ENCODE measurements at places on chromosomes 6 and 20.

GRCh38 chr6:63663147-63663955 lies 27.7 kb downstream of the PHF3 start:
- DNase-seq = no peak

GRCh38 chr20:33811776-33812151 lies 616 bp downstream of the CHMP4B start:
- no peak for DNase-seq

GRCh38 chr6:25670208-25670607 lies 18.2 kb downstream of the SCGN start:
- no peak for DNase-seq

- no peak for DNase-seq
Measured at GRCh38 chr20:51747182-51747911, 20.8 kb downstream of the ATP9A start.

GRCh38 chr6:17001188-17001587 lies 100.7 kb upstream of the STMND1 start:
- no peak for DNase-seq

DNA sequence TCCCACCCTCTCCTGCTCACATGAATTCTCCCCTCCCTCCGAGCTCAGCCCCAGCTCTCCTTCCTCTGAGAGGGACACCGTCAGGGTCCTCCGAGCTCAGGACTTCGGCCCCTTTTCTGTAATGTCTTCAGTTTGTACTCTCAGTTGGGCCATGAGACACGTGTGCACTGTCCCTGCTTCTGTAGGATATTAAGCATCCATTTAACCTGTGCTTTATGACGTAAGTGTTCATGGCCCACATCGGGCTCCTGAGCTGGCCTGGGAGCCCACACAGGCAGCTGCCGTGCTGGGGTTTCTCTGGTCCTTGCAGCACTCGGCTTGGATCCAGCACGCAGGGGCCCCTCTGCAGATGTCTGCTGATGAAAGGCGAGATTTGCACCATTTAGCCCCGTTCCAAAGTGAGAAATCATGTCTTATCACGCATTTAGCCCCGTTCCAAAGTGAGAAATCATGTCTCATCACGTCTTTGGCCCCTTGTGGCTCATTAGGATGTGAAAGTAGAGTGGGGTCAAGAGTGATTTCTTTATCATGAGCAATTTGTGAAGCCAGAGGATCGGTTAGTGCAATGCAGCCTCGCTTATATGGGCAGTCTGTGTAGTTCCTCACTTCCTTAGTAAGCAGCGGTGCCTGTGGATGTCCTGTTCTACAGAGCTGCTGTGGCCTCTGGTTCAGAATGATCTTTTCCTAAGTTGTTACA lies 25.3 kb downstream of the DUSP22 start:
- DNase-seq = no peak

GRCh38 chr6:128519931-128520435 lies 416 bp downstream of the PTPRK start:
- no peak for DNase-seq

DNA sequence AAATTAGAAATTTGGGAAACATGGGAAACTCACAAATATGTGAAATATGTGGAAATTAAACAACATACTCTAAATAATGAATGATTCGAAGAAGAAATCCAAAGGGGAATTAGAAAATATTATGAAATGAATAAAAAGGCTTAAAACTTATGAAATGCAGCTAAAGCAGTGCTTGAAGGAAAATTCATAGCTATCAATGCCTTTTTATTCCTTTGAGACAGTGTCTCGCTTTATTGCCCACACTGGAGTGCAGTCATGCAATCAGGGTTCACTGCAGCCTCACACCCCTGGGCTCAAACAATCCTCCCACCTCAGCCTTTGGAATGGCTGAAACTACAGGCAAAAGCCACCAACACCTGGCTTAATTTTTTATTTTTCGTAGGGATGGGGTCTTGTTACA lies 7.9 kb upstream of the TGIF2 start:
- no peak for DNase-seq

- no peak for DNase-seq
Measured at GRCh38 chr6:47934023-47934422, 152.2 kb downstream of the OPN5 start.

- no peak for DNase-seq
Measured at GRCh38 chr6:144660561-144661115, 375.5 kb downstream of the UTRN start.

GRCh38 chr20:32792731-32793458 lies 26.9 kb upstream of the MAPRE1 start:
- DNase-seq = no peak

- DNase-seq = no peak
Measured at GRCh38 chr20:62511915-62512610, 36.3 kb upstream of the GATA5 start.

GRCh38 chr20:40280616-40281015 lies 408.4 kb downstream of the MAFB start:
- DNase-seq = no peak

GRCh38 chr20:38170826-38171674 lies 6.0 kb upstream of the TGM2 start:
- no peak for DNase-seq

- no peak for DNase-seq
Measured at GRCh38 chr6:89357390-89357789, 4.9 kb upstream of the UBE2J1 start.

DNA sequence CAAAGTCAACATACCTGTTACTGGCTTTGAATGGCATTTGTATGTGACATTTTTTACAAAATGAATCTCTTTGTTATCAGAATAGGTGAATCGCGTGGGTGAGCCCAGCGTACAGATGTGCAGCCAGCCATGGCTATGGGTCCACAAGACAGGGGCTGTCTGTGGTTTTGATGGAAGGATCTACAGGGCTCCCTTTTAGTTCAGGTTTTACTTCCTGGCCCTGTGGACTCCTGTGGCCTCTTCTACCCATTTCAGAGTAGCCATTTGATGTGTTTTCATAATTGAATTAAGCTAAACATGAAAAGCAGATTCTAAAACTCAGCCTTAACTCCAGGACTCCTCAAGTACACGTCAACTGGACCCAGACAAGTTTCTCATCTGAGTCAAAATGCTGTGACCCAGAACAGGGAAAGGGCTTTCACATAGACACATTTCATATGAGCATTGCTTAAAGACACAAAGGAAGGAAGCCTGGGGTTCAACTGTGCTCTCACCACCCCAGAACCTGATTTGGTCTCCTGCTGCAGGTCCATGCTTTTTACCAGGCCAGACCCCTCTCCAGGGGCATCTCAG lies 105.3 kb upstream of the NAA20 start:
- no peak for DNase-seq

- no peak for DNase-seq
Measured at GRCh38 chr6:163626073-163626867, 211.8 kb downstream of the QKI start.

DNA sequence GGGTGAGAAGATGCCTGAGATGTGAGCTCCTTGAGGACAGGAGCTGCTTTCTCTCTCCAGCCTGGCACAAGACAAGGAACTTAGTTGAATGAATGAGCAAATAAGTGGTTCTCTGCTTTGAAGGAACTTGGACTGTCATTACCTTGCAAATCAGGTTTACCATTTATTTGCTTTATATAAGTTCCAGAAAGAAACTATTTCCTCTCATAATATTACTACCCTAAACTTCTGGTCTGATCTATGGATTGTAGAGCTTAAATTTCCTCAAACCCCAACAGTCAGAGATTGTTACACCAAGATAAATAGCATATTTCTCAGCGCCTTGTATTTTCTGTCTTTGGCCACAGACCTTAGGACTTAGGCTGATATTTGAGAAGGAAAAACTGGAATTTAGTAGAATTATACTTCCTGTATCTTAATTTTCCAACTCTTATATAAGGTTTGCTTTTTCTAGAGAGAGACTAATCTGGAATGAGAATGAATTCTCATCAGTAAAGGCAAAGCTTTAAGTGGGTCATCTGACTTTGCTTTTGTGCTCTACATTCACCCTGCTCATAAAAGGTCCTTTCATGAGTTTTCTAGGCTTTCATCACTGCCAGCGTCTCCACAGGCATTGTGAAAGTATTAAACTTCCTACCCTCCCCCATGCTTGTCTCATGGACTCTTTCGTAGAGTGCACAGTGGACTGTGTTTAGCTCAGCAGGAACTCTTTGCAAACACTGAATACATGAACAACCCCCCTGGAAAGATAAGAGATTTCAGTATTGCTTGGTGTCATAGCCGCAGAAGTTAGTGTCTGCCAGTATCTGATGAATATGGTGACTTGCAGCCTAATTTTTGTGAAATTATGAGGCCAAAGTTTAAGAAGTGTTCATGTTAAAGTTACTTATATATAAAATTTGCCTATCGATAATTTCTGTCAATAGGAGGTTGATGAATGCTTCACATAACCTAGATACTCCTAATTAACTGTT lies 74.0 kb downstream of the PTPRA start:
- no peak for DNase-seq

GRCh38 chr6:127221201-127221600 lies 45.5 kb upstream of the RNF146 start:
- DNase-seq = no peak

DNA sequence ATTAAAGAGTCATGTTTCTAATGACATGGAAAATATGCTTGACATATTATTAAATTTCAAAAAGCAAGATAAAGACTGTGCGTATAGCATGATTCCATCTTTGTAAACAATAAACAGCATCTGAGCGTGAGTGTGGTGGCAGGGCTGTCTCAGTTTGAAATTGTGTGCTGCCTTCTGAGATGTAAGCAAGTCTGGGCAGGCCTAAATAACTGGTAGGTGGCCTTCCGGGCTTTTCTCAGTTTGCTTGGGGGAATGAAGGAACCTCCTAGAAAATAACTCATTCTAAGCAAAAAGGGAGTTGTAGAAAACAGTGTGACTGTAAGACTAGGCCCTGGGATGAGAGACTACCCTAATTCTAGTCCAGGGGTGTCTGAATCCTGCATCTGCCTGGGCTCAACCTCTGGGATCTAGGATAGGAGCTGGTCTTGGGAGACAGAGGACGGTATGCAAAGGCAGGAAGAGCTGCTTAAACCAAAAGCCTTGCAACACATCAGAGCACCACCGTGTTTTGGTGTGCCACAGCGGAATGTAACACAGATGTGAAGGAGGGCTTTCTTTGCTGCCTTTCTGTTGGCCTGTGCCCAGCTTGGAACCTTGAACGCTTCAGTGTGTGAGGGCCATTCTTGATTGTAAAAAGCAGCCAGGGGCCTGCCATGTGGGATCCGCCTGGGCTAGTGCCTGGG lies 63.5 kb upstream of the L3MBTL3 start:
- DNase-seq = no peak

- DNase-seq = no peak
Measured at GRCh38 chr20:63117661-63118302, 98.1 kb downstream of the YTHDF1 start.

DNA sequence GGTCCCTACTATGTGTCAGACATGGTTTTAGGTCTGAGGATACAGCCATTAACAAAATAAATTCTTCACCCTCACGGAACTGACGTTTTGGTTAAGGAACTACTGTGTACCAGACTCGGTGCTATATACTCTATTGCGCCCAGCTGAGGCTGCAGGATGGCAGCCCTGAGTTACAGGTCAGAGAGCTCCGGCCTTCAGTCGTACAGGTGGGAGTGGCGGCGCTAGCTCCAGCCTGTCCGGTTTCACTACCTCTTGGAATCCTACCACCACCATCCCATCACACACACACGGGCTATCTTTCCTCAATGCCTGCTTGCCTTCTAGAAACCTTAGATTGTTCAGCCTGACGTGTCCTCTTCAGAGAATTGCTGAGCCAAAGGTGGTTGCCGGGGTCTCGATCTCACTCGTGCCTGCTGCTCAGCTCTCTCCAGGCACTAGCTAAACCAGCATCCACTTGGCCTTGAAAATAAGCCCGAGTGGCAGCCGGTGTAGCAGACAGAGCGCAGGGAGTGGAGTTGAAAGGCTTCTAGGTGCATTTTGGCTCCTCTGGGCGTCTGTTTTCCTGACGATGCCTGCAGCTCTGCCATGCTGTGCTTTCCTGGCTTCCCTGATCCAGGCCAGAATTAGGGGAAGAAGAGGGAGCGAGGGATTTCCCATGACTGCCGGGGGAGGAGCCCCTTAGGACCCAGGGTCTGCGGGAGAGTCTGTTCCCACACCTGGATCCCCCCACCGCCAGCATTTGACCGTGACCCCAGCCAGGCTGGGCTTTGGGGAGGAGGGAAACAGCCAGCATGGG lies 1.1 kb upstream of the TCF15 start:
- DNase-seq = no peak

DNA sequence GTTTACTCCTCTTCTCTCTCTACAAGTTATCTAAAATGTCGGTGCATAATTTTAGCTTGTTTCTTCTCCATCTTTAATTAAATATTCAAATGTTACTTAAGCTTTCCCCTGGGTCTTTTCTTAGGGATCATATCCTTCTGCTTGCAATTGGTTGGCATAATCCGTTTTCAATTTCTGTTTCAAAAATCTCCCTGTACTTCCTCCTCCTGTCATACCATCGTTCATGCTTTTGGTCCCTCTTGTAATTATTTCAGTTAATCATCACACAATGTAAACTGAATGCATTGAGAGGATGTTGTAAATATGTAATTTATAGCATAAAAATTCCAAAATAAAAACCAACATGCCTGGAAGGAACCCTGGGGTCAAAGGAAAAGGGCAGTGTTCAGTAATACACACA lies 189.2 kb upstream of the RAB32 start:
- DNase-seq = no peak

DNA sequence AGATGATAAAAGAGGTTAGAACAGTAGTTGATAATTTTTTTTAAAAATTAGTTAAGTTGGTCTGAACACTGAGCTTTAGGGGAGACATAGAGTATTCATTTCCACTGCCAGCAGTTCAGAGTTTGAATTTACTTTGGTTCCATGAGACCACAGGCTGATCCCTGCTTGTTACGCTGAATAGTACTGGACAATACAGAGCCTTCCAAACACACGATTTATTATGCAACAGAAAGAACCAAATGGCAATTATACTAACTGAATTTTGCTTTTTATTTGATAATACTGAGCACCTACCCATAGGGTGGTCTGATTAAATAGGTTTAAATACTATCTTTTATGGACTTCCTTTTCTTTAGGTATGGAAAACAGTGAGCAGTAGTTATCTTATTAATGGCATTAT lies 111.4 kb downstream of the POPDC3 start:
- DNase-seq = no peak

GRCh38 chr6:162478192-162478671 lies 249.3 kb downstream of the PRKN start:
- DNase-seq = no peak

DNA sequence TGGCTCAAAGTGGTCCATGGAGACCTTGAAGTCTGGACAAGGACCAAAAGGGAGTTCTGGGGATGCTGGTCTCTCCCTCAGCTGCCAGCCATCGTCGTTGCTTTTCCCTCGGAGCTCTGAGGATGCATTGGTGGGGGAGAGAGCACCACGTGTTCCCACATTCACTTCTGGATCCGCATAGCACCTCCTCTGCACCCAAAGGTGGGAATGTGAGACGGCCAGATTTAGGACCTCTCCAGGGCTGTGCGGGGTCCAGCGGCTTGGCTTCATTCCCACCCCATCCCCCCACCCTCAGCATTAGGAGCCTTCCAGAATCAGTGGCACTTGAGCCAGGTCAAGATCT lies 1.1 kb downstream of the EPB41L1 start:
- DNase-seq = no peak

GRCh38 chr6:24888715-24889370 lies 46.9 kb downstream of the RIPOR2 start:
- no peak for DNase-seq
